ENCODE measurements at places on chromosomes 11 and 22.

GRCh38 chr11:34775417-34775888 lies 140.7 kb downstream of the APIP start:
- DNase-seq = no peak

DNA sequence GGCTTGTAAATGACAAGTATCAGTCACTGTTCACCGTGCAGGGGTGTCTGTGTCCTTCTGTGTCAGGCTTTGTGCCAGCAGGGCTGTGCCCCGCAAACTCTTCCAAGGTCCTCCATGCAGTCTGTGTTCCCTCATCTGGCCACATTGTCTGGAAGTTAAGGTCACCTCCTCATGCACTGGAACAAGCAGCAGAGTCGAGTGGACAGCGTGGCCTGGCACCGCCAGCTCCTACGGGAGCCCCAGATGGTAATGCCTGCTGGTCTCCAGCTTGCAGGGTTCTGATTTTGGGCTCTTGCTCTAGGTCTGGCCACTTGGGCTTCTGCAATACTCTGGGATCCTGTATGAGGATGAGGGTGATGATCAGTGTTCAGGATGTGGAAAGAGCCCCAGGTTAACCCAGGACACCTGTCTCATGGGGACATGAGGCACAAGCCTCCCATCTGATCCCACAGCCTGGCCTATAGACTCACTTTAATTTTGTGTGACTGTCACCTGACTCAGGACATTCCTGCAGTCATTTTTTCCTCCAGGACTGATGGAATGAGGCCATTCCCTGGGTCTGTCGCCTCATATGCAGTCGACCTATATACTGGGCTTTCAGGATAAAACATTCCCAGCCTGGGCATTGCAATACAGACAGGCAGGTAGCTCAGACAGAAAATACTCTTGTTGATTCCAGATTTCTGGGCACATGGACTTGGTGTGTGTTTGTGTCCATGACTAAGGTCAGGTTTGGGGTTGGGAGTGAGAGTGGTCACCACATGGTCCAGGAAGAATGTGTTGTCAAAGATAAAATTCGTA lies 106.3 kb upstream of the TOP3B start:
- no peak for DNase-seq

GRCh38 chr11:115084231-115084630 lies 405.9 kb downstream of the NXPE2 start:
- no peak for DNase-seq

DNA sequence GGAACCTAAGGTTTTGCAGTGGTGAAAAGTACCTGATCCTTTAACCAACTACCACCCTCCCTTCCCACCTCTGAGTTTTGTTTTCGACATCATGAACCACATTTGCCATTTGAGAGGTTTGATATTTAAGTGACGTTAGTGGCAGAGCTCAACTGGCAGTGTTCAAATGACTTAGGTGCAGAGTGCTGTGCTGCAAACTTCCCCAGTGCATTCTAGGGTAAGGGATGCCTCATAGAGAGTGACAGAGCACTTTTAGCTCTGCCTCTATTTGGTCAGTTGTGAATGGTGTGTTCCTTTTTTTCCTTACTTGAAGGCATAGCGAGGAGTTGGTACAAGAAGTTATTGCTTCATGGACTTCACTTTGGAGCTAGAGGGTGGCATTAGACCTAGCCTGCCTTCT lies 9.4 kb downstream of the BMAL1 start:
- DNase-seq = no peak

- DNase-seq = peak; percentile 72
These were observed 18.7 kb upstream of the JHY start for GRCh38 chr11:122863704-122864326.

GRCh38 chr11:69116671-69117070 lies 39.1 kb upstream of the SMIM38 start:
- DNase-seq = no peak

GRCh38 chr22:38968801-38969200 lies 11.4 kb downstream of the APOBEC3A start:
- no peak for DNase-seq

- DNase-seq = peak; percentile 94
These were observed 56.0 kb downstream of the DCUN1D5 start for GRCh38 chr11:103035791-103036434.

DNA sequence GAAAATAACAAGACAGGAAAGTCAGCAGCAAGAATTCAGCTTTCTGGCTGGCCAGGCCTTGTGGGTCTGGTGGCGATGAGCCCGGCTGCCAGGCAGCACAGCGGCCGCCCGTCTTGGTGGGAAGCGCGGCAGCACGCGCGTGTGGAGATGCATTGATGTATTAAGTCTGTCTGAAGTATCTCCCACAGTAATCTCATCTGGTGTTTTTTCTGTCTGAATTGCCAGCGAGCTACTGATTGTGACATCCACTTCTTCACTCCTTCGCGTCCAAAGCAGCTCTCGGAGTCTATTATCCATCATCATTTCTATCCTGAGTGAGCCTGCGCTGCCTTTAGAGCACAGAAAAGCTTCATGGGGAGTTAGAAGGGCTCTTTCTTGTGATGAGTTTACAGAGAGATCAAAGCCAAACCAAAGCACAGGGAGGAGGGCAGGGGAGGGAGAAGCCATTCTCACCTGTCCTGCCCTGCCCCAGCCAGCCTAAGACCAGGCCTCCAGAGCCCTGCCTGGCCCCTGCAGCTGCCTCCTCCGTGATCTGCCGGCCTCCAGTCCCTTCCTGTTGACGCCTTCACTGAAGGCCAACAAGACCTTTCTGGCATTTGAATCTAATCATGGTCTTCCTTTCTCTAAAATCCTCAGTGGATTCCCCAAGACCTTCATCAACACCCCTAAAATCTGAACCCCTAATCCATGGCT lies 1419.0 kb downstream of the TBC1D22A start:
- no peak for DNase-seq

- DNase-seq = no peak
These were observed 8.0 kb downstream of the PHLDB1 start for GRCh38 chr11:118615282-118615975.

- DNase-seq = no peak
These were observed 77.1 kb upstream of the IGLL5 start for GRCh38 chr22:22810471-22810870.

DNA sequence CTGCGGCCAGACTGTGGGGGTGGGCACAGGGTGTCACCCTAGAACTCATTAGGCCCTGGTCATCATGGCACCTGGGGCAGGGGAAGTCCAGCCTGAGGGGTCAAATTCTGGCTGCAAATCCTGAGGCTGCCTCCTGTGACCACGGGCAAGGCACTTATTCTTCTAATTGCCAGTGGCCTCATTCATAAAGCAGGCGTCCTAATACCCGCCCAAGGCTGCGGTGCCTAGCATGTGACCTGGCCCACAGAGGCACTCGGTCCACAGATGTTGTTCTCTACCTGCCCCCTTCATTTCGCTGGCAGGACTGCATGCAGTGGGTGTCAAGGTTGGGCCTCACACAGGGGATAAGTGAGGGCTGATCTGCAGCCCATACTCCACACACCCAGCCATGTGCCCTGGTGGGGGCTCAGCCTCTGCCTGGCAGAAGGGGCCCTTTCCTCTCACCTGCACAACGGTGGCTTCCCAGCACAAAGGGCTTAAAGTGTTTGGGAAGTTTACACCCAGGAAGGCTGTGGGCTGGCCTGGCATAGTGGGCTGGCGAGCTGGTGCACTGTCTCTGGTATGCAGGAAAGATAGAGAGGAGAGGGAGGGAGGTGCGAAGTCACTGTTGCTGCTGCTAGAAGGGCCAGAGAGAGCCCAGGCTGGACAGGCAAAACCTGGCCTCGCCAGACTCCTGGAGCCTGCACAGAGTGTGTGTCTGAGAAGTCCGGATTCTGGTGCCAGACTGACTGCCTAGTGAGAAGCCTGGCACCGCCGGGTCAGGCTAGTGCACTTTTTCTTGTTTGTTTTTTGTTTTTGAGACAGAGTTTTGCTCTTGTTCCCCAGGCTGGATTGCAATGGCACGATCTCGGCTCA lies 3.2 kb downstream of the MPST start:
- peak; percentile 42 for DNase-seq

- no peak for DNase-seq
These were observed 63.2 kb downstream of the ALX4 start for GRCh38 chr11:44246726-44247125.

DNA sequence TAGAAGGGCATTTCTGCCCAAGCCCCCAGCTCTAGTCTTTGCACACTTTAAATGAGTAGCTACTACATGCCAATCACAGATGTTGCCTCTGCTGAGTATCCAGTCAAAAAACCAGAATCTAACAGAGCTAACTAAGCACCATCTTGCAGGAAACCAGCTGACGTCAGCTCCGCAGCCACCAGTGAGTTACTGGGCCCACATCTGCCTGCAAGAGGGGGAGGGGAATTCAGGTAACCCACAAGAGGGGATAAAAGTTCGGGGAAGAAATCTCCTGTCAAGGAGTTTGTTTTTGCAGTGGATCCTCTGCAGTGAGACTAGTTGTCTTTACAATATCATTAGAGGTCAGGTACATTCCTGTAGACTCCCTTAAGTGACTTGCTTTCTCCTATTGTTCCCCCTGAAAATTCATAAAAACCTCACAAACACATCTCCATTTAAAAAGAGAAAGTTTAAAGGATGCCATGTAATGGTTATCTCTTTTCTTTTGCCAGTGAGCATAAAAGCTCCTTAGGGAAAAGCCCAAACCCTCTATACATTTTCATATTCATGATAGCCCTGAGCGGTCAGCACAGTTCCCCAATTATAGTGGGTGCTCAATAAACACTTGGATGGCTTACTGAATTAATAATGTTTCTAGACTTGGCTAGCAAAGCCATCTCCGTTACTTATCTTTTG lies 9.3 kb downstream of the CD44 start:
- no peak for DNase-seq

GRCh38 chr11:94151903-94152677 lies 23.4 kb downstream of the PANX1 start:
- DNase-seq = no peak

DNA sequence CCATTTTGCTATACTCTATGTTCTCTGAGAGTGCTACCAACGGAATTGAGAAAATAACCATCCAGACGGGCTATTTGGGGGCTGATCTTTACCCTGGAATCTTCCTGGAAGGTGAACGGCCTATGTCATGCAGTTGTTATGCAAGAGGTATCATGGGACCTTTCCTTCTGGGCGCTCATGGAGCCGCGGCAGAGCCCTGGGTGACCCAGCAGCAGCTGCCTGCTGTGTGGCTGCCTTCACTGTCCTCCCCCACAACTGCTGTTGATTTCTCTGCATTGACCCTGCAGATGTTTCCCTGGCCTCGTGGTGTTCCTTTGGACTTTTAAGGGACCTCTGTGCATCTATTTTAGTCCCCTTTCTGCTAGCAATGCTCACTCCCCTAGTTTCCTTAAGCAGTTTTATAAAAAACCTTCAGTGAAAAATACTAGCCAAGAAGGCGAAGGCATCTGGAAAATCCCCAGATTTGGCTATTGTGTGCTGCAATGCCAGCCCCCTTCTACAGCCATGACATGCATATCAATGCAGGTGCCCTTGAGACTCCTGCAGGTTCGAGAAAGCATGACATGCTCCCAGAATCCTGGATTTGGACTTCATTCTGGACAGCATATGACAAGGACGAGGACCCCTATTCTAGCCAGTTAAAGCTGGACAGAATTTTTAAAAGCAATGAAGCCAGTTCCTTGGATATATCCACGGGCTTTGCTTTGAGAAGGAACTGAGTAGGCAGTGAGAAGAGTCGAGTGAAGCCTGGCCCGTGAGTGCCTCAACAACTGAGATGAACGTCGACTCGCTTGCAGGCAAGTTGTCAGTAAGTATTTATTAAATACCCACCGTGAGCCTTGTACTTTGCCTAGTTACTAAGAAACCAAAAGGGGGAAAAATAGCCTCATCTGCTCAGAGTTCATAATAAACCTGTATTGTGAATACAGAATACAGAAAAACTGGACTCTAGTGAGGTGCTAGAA lies at the start of gene SLC25A18:
Gene SLC25A18, plus strand, starts transcription at position 593 of the 965 bp plus-strand sequence. CDS start 16,447 bp downstream, outside the sequence.
- no peak for DNase-seq

DNA sequence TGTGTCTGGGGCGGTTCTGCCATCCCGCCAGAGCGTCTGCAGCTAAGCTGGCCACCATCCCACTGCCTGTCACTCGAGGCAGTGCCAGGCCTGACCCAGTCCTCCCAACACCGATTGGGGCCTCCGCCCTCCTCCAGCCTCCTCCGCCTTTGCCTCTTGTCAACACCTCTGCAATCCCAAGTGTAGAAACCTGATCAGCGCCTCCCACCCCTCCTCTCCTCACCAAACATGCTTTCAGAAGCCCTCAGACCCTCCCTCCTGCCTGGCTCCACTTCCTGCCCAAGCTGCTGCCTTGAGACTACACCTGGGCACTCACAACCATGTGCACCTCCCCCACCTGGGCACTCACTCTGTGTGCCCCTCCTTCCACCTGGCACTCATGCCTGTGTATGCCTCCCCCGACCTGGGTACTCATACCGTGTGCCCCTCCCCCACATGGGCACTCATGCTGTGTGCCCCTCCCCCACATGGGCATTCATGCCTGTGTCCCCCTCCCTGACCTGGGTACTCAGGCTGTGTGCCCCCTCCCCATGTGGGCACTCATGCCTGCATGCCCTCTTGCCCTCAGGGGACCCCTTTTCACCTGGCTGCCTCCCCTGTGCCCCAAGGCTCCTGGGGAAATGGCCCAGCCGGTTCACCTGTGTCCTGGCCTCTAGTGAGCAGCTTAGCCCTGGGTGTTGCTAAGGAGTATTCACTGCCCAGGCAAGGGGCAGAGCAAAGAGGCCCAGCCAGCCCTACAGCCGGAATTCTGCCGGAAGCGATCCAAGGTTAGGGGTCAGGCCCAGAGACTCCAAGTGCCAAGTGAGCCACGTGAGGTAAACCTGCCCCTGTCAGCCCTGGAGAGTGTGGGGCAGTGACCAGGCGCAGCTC lies 5.5 kb upstream of the IFITM10 start:
- no peak for DNase-seq

GRCh38 chr22:35593071-35593890 lies 23.8 kb downstream of the MB start:
- no peak for DNase-seq

DNA sequence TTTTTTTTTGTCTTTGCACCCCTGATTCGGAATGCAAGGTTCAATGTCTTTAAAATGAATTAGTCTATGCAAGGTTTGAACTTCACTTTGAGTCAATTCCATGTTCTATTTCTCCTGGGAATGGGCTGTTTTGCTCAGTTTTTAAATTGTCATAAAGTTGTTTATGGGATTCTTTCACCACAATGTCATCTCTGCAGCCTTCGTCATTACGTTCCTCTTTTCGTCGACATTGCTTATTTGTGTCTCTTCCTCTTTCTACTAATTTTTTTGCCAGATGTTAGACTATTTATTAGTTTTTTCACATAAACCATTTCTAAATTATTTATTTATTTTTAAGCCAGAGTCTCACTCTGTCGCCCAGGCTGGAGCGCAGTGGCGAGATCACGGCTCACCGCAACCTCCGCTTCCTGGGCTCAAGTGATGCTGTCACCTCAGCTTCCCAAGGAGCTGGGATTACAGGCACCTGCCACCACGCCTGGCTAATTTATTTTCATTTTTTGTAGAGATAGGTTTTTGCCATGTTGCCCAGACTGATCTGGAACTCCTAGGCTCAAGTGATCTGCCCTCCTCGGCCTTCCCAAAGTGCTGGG lies 7.1 kb upstream of the TNNT3 start:
- peak; percentile 36 for DNase-seq

GRCh38 chr11:67472882-67473281 lies 3.8 kb upstream of the TMEM134 start:
- DNase-seq = no peak

DNA sequence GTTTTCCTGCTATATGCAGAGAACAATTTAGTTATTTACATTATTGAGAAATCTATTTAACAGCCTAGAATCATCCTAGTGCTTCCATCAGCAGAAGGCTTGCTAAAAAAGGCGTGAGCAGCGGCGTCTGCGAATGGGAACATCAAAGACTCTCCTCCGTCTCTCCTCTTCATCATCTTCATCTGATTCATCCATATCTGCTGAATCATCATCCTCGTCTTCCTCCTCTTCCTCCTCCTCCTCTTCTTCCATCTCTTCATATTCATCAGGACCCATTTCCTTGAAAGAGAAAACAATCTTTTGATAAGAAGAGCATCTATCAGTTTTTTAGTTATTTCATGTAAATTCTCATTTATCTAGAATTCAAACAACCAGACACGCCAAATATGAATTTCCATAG lies 5.6 kb upstream of the CD59 start:
- no peak for DNase-seq
